CD4-positive, alpha-beta T cell treated with Interleukin-6 at 100 ng/mL for 8 hours (primary cell): ENCODE measurements at places on chromosomes 11 and 22.

DNA sequence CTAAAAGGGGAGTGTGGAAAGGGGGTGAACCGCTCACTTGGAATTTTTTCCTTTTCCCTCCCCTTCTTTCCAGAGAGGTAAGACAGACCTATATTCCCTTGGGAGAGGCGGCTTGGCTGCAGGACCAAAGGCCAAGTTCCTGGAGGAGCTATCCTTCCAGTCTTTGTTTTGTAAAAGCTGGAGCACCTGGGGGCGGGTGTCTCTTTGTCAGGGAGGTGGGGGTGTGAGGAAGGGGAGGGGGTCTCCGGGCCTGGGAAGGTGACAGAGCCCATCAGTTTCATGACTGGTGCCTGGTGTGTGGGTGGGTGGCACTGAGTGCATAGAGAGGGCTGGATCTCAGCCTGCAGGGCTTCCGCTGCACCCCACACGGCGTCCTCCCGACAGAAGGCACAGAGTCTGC lies 18.5 kb downstream of the PTPN5 start:
- no peak for DNase-seq

DNA sequence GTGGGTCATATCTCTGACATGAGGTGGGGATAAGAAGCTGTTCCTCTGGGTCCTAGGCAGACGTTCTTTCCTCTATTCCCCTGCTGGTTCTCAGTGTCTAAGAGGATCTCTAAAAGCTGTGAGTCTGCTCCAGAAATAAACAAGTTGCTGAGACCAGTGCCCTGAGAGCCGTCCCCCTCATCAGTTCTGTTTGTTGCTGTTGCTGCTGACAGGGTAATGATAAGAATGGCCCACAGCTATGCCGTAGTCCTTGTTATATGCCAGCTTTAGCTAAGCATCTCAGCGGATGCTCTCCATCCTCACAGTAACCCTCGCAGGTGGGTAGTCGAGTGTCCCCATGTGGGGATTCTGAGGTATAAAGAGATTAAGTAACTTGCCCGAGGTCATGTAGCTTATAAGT lies 23.5 kb upstream of the ST14 start:
- DNase-seq, result no peak

- DNase-seq, result no peak
Observed at GRCh38 chr11:88511006-88511405, 173.5 kb upstream of the CTSC start.

GRCh38 chr22:39925909-39926679 lies 25.2 kb downstream of the GRAP2 start:
- DNase-seq, result peak; percentile 53

DNA sequence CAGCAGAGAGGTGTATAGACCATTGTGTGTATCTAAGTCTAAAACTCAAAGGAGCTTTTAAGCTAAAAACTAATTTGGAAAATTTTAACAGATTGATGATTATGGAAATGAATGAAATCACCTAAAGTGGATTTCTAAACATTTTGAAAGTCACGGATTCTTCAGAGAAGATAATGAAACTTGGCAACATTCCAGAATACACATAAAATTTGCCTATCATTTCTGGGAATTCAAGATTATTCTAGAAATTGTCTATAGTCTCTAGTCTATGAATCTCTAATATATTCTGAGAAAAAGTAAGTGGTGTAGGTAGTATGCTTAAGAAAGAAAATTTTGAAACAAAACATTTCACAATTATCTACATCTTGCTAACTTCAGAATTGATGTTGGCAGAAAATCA lies 1117.9 kb upstream of the CNTN5 start:
- DNase-seq, result no peak

GRCh38 chr11:37141707-37142106 lies 543.7 kb upstream of the RAG2 start:
- no peak for DNase-seq

GRCh38 chr22:18974477-18975180 lies 38.5 kb upstream of the PRODH start:
- DNase-seq, result no peak

- DNase-seq, result no peak
Observed at GRCh38 chr11:92931746-92932422, 37.6 kb upstream of the MTNR1B start.

DNA sequence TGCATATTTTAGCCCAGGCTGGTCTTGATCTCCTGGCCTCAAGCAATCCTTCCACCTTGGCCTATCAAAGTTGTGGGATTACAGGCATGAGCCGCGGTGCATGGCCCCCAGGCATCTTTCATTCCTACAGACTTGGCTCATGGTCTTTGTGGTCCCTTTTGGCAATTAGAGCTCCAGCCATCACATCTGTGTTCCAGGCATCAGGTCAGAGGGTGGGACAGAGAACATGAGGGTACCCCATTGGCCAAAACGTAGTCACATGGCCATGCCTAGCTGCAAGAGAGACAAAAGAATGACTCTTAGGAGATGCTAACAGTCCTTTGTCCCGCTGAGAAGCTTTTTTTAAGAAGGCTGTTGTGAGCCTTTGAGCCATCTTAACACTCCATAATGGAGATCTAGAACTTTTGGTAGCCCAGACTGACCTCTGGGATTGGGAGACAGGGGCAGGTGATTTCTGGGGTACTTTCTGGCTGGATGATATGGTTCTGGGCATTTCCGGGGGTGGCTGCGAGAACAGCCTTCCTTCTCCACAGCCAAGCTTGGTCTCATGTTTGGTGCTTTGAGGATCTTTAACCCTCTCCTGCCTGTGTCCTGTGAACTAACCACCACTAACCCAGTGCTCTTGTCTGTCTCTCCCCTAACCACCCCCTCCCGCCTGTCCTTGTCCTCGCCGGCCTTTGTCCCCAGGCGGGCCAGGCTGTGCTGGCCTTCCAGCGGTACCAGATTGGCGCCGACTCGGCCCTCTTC lies 18.4 kb upstream of the TAB1 start:
- no peak for DNase-seq

DNA sequence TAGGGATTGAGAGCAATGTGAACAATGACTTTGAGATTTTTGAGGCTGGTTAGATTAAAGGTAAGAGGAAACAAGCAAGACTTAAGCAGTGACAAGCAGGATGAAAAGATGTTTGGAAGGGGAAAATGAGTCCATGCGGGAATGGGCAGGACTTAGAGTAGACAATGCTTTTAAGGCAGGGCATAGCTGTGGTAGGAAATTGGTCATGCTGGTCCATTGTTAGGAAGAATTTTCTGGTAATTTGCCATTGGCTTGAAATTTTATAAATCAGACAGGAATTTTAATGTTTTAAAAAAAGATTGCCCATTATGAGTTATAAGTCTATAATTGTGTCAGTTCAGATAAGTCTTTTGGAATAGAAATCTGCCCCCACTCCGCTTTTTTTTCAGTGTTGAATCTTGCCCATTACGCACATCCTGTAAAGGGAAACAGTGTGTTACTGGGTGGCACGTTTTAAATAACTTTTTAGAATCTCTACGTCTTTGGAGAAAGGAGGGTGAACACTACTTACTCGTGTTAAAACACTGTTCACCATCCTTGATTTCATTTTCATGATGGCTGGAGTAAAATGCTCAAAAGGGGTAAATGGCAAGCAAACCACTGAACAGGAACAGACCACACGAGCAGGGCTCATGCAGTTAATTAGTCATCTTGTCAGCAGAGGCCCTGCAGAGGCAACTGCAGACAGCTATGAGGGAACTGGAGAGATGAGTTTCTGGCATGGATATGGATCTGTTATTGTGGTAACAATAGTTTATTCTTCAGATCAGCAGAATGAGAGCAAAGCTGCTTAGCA lies 25.0 kb downstream of the SWAP70 start:
- no peak for DNase-seq

DNA sequence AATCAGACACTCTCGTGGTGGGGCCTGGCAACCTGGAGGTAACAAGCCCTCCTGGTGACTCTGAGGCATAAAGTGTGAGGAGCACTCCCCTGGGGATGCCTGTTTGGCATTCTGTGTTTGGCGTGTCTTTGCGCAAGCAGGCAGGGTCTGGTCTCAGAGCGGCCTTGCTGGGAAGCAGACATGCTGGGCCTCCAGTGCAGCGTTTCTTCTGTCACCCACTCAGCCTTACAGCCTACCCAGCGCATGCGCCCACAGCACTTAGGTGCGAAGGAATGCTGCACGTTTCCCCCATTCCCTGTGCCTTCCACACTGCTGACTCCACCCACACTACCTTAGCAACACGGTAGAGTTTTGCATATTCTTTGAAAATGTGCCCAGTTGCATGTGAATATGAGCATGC lies 7.4 kb upstream of the CXCR5 start:
- DNase-seq, result no peak

DNA sequence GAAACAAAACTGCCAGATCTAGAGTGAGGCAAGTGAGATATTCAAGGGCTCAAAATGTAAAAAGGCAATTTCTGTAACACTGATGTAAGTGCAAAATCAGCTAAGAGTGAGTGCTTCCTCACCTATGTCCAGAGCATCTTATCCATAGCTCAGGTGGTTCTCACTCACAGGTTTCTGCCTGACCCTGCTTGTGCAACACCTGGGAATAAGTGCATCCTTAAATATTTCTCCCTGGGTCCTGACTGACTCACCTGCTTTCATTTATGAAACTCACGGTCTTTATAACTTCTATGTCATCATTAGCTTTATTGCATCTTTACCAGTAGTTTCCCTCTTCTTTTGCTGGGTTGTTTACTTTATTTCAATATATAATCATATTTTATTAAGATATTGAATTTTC lies 260.6 kb downstream of the CNTN5 start:
- DNase-seq, result no peak

DNA sequence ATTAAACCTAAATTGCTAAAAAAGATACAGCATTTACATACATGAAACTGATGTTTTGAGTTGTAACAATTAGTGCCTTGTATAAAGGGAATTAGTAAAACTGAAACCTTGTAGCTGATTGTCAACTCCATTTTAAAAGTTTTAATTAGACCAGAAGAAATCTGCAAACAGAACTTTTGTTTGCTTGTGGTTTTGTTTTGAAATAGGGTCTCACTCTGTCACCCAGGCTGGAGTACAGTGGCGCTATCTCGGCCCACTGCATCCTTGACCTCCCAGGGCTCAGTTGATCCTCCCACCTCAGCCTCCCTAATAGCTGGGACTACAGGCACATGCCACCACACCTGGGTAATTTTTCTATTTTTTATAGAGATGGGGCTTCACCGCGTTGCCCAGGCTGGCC lies 86.5 kb upstream of the SLC6A5 start:
- no peak for DNase-seq

DNA sequence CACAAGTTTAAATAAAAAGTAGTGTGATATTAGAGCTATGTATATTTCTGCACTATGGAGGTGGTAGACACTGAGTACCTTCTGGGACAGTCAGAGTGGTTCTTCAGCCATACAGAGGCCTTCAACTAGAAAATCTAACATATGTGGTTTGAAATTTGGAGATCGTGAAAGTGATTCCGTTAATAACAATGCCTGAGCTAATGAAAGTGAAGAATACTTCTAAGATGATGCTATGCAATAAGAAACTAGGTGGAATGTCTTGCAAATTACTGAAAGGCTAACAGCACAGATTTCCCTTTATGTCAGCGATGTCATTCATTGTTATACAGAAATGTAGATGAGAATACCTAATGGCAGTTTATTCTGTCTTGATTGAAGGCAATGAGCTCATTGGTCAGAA lies 1984.7 kb upstream of the RAG2 start:
- DNase-seq, result no peak

DNA sequence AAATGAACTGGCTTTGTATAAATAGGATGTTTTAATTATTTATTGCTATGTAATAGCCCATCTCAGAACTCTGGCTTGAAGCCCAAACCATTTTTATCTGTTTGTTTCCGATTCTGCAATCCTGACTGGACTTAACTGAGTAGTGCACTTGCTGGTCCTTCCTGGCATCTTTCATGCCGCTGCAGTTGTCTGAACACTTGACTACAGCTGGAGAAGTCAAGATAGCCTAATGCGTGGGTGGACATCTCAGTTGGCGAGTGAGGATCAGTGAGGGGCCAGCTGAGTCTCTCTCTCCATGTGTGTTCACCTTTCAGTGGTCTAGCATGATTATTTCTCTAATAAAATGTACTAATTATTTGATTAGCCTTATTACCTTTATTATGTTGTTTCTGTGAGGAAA lies 105.8 kb downstream of the PRMT3 start:
- DNase-seq, result no peak

GRCh38 chr22:30733181-30733631 lies 38.5 kb downstream of the OSBP2 start:
- no peak for DNase-seq

GRCh38 chr22:29871684-29872083 lies 11.3 kb upstream of the MTMR3 start:
- DNase-seq, result no peak
